ENCODE measurements at places on chromosomes 12 and 14. TPM values are rescaled to one million over a fixed set of nuclear protein-coding genes. Genes with fewer than 3 reads are reported as not detected.

DNA sequence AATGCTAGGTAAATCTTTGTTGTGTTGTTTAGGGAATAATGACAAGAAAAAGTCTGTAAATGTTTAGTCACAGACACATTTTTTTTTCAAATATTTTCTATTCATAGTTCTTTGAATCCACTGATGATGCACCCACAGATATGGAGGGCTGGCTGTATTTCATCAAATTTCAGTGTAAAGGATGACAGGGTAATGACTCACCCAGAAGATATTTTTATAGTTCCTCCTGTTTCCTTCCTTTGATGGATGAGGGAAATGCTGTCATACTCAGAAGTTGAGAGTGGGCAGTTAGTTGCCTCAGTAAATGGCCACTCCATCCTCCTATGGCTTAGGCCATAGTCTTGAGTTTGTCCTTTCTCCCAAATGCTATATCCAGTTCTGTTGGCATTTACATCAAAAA is 76.9 kb upstream of the REP15 start:
- no peaks in the 10 kb centered on the region for H3K27me3 ChIP-seq
- no peaks in the 10 kb centered on the region for H3K36me3 ChIP-seq
- H3K27ac ChIP-seq: no peak overlapping the region

GRCh38 chr12:56425193-56425592 is 24.0 kb downstream of the TIMELESS start:
- H3K27me3 ChIP-seq: no peaks in the 10 kb centered on the region
- H3K27ac ChIP-seq: no peak overlapping the region
- H3K36me3 ChIP-seq: no peaks in the 10 kb centered on the region
- no peak for DNase-seq
- H3K4me3 ChIP-seq: no peak overlapping the region

DNA sequence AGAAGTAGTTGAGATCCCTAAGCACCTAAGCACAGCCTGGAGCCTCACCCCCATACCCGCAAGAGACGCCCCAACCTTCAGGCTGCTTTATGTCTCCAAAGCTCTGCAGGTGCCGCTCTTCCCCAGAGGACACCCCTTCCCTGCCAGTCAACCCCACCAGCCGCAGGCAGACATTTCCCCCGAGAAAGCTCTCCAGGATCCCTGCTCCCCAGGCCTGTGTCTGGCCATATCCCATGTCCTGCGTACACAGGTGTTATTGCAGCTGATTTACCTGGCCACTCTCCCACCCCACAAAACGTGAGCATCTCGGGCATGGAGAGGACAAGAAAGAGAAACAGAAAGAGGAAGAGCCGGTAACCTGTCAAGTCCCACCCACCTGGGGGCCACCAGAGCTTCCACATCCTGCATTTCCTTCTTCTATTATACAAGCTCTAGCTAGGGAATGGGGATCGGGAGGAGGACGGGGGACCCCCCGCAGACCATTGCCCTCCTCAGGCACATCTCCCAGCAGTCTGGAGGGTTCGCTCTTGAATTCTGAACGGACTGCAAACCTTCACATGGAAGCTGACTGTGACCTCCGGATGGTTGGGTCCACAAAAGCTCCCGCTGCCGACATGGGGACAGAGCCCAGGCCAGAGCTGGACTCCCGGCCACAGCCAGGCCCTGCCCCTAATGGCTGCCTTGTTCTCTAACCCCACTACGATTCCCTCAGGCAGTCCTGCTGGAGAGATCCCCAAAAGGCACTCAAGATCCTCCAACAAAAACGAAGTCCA is 17.6 kb downstream of the CCDC88C start:
- H3K4me3 ChIP-seq: peak overlapping the region; percentile 76
- H3K36me3 ChIP-seq: no peaks in the 10 kb centered on the region
- no peak for DNase-seq
- peaks cover 95% of the 10 kb centered on the region for H3K4me1 ChIP-seq

GRCh38 chr12:10409392-10409791 is at the start of gene KLRC4:
Gene KLRC4, minus strand, starts transcription at chr12:10409757. Its CDS starts 182 bp downstream, at chr12:10409575.
- H3K36me3 ChIP-seq: no peaks in the 10 kb centered on the region
- no peaks in the 10 kb centered on the region for H3K4me1 ChIP-seq
- peak within 1 kb of the TSS; percentile 64 for H3K27ac ChIP-seq
- H3K27me3 ChIP-seq: no peaks in the 10 kb centered on the region
- H3K4me3 ChIP-seq: peak within 1 kb of the TSS; percentile 47

DNA sequence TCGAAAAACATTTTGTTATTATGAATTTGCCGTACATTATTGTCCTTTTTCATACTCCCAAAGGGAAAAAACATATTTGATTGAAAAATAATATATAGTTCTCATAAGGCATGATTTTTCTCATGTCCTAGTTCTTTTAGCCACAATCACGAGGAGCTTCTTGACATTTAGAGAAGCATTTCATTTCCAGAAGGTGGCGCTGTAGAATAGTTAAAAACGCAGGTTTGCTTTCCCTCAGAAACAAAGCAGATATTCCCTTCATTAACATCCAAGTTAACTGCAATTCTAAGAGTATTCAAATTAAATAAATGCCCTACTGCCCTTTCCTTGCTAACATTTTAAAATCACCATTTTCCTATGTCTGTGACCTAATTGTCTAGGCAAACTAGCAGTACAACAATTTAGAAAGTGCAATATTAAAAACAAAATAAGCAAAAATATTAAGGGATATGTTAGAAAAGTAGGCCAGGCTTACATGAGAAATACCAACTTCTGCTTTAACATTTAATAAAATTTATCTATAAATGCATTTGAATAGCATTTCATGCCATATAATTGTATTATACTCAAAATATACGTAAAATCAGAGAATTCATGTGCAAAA is 10.9 kb upstream of the PIK3C2G start:
- no peaks in the 10 kb centered on the region for H3K27me3 ChIP-seq
- no peaks in the 10 kb centered on the region for H3K36me3 ChIP-seq
- no peak for DNase-seq
- H3K27ac ChIP-seq: no peak overlapping the region
- no peak overlapping the region for H3K4me3 ChIP-seq

DNA sequence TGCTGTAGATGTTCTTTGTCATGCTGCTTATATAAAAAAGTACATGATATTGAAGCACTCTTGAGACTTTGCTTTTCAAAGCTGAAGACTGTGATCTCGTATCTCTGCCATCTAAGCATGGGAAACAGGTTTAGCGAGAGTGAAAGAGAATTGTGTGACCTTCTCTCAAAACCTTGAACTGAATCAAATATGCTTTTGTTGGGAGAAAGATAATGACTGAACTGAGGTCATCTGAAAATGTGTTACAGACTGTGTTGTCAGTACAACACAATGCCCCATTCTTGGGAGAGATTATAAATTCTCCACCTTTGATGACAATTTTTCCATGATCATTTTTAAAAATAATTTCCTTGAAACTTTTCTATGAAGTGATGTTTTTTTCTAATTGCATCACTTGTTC is 272.1 kb upstream of the SEL1L start:
- H3K4me3 ChIP-seq: no peak overlapping the region
- no peaks in the 10 kb centered on the region for H3K36me3 ChIP-seq
- no peaks in the 10 kb centered on the region for H3K4me1 ChIP-seq
- no peaks in the 10 kb centered on the region for H3K27me3 ChIP-seq
- no peak for DNase-seq
- H3K27ac ChIP-seq: no peak overlapping the region

DNA sequence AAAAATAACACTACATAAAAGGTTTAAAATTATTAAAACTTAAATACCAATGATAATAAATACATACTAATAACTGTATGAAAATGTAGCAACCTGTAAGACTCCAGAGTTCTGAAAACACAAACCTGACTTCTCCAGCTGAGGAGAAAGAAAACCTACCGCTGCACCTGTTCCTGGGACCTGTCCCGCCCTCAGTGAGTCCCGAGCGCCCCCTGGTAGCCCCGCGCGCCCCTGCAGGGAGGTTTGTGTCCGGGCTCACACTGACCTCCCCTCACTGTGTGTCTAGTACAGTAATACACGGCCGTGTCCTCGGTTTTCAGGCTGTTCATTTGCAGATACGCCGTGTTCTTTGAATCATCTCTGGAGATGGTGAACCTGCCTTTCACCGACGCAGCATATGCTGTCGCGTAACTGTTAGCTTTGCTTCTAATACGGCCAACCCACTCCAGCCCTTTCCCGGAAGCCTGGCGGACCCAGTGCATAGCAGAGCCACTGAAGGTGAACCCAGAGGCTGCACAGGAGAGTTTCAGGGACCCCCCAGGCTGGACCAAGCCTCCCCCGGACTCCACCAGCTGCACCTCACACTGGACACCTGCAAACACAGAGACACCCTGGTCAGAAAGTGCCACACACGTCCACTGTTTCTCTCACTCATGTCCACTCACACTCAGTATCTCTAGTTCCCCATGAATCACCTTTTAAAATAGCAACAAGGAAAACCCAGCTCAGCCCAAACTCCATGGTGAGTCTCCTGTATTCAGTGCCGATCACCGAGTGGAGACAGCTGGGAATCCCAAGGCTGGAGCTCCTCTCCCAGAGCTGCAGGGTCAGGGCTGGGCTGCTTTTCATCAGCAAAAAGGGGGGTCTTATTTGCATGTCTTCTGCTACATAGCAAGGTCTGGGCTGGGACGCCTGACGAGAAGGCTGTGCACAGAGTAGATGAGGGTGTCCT is 1276.3 kb downstream of the TMEM121 start:
- H3K4me3 ChIP-seq: no peak overlapping the region
- DNase-seq: no peak
- peaks cover 3% of the 10 kb centered on the region for H3K27me3 ChIP-seq
- H3K27ac ChIP-seq: no peak overlapping the region
- H3K4me1 ChIP-seq: no peaks in the 10 kb centered on the region
- H3K36me3 ChIP-seq: no peaks in the 10 kb centered on the region

GRCh38 chr14:22939684-22940083 is 10.5 kb upstream of the PRMT5 start:
- H3K36me3 ChIP-seq: no peaks in the 10 kb centered on the region
- no peaks in the 10 kb centered on the region for H3K27me3 ChIP-seq
- no peak overlapping the region for H3K4me3 ChIP-seq

GRCh38 chr12:27535318-27535717 is 11.3 kb downstream of the PPFIBP1 start:
- no peak overlapping the region for H3K27ac ChIP-seq
- no peak overlapping the region for H3K4me3 ChIP-seq

GRCh38 chr12:53197011-53197640 is 9.9 kb downstream of the ITGB7 start:
- no peak overlapping the region for H3K27ac ChIP-seq
- H3K27me3 ChIP-seq: no peaks in the 10 kb centered on the region
- peaks cover 61% of the 10 kb centered on the region for H3K36me3 ChIP-seq
- no peak overlapping the region for H3K4me3 ChIP-seq

GRCh38 chr14:49092345-49092744 is 493.8 kb downstream of the RPS29 start:
- DNase-seq: no peak
- no peaks in the 10 kb centered on the region for H3K4me1 ChIP-seq
- no peaks in the 10 kb centered on the region for H3K36me3 ChIP-seq
- H3K27me3 ChIP-seq: no peaks in the 10 kb centered on the region

DNA sequence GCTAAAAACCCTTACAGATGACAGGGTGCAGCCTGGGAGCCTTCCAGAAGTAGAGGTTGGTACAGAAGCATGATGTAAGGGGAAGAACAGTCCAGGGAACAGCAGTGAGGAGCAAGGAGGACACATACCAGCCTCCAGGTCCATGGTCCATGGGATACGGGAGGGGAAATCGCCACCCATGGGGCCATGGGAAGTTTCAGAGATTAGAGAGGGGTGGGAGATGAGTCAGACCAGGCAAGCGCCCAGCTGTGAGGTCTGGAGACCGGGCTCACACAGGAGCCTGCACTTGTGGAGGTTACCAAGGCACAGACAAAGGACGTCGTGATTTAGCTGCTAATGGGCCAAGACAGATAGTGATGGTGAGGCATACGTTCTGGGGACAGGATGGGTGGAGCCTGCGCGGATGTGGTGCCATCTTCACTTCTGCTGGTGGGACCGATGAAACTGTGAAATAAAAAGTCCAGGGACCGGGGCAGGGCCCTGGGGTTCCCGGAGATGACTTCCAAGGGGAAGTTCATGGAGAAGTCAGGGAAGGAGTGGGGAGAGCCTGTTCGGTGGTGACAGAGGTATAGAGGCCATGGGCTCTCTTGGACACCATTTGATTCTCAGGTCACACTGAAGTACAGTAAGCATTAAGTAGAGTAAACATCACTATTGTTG is 17.7 kb upstream of the LRP1-AS start:
- no peaks in the 10 kb centered on the region for H3K27me3 ChIP-seq
- no peaks in the 10 kb centered on the region for H3K4me1 ChIP-seq
- H3K36me3 ChIP-seq: no peaks in the 10 kb centered on the region
- no peak overlapping the region for H3K4me3 ChIP-seq

DNA sequence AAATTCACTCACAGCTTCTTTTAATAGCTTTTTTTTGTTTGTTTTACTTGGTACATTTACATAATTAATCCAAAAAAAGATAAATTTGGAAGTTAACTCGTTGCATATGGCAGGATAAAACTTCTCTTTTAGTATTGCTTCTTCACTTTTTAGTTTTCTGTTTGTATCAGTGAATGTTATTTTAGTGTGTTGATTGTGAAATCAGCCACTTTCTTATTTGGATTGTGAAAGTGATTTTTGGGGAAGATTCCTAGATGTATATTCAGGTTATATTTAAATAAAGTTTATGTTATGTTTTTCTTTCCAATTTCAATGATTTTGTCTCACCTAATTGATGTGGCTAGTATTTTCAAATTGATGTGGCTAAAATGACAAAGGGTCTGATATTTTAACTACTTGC is 693.9 kb upstream of the MGAT4C start:
- H3K27me3 ChIP-seq: no peaks in the 10 kb centered on the region
- H3K36me3 ChIP-seq: no peaks in the 10 kb centered on the region
- no peak overlapping the region for H3K27ac ChIP-seq

DNA sequence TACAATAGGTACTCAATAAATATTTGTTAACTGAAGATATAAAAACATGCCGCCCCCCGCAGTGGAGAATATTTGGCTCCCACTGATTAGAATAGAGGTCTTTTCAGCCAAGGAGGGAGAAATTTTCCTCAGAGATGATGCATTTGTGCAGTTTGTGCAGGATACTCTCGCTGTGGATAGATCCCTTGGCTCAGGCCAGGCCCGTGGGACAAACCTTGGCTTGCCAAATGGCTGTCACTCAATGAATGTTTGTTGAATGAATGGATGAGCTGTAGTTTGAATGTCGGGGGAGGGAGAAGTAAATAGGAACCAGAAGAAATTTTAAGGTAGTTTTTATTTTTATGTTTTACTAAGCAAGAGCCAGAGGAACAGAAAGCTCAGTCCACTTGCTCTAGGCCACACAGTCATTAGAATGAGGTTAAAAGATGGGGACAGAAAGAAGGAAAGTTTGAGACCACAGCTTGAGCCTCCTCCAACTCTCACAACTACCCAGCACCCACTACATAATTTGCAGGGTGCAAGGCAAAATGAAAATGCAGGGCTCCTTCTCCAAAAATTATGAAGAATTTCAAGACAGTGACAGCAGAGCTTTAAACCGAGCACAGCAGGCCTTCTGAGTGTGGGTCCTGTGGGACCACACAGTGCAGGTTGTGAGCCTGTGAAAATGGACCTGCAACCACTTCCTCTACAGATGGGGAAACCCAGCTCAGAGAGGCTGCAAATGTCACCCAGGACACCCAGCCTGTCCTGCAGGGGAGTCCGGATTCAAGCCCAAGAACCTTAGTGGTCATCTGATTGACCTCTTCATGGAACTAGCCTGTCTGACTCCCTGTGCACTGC is 51.4 kb downstream of the WSCD2 start:
- no peaks in the 10 kb centered on the region for H3K27me3 ChIP-seq
- DNase-seq: no peak
- no peaks in the 10 kb centered on the region for H3K4me1 ChIP-seq
- no peak overlapping the region for H3K27ac ChIP-seq
- no peaks in the 10 kb centered on the region for H3K36me3 ChIP-seq

TSPAN8 gene
- not detected for total RNA-seq

ALX1 gene
- total RNA-seq: not detected

GSC gene
- total RNA-seq: not detected

SRRM4 gene
- total RNA-seq: not detected

PAWR gene
- 2.3 TPM for total RNA-seq

OTUB2 gene
- 1.8 TPM for total RNA-seq

DPPA3 gene
- not detected for total RNA-seq

KRT6C gene
- total RNA-seq: not detected

VRTN gene
- not detected for total RNA-seq

NUDT4 gene
- total RNA-seq: 83.6 TPM

BCL11B gene
- 42.5 TPM for total RNA-seq

Data from CD8-positive, alpha-beta memory T cell (primary cell).